Glutamatergic neuron (in vitro differentiated cells): ENCODE measurements at places on chromosomes 6 and 20. TPM values are rescaled to one million over a fixed set of nuclear protein-coding genes. Genes with fewer than 3 reads are reported as not detected.

SNAP25 gene
- total RNA-seq = 61.0 TPM

RNF8 gene
- total RNA-seq = 21.0 TPM

RSPH9 gene
- 0.22 TPM for total RNA-seq

DAAM2 gene
- 0.59 TPM for total RNA-seq
